ENCODE measurements at places on chromosomes 7 and 10.

DNA sequence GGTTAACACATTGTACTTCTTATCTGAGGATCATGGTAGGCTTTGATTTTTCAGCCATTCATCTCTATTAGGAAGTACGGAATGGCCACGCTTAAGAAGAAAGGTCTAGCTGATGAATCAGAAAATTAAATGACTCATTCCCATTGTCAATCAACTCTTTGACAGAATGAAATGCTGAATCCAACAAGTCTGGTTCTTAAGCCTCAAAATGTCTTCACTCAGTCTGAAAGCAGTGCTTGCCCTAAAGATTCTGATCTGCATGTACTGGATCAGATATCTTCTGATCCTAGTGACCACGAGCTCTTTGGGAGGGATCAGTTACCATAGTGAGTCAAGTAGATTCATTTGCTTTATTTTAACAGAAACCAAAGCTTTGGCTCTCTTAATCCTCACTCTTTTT is 5.7 kb upstream of the CELF2 start:
- no peak for DNase-seq

GRCh38 chr7:92061154-92061553 is 73.1 kb downstream of the CYP51A1 start:
- no peak for DNase-seq

GRCh38 chr7:94297397-94297838 is 97.3 kb upstream of the COL1A2 start:
- DNase-seq = peak; percentile 77

DNA sequence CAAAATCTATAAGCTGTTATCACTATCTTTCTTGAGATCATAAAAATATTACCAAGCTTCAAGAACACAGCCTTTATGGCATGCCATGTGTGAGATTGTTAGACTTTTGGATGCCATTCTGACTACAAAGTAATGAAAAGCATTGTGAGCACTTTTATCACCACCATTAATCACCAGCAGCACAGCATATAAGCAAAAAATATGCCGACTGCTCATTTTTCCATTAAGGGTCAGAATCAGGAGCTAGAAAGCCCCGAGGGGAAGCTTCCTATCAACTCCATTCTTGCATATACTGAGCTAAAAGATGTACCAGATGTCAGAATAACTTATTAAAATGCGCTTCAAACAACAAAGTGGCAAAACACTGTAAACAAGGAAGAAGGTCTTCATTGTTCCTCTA is 114.3 kb downstream of the LMBR1 start:
- no peak for DNase-seq

Data from sciatic nerve (tissue), 2 donors.